ENCODE measurements at places on chromosomes 6 and 20.

DNA sequence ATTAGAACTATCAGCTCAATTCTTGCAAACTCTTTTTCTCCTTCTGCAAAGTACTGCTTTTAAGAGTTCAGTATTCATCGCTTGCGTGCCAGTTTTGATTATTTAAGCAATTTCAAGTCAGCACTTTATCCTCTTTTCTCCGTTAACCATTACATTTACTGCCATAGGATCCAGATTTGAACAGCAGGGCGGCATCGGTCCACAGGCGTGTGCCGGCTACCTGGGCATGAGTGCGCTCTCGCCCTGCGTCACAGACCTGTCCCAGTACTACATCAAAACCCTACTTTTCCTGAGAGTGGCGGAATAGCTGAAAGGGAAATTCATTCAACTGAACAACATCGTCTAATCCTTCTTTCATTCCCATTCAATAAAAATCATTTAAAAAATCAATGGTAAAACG lies 53.4 kb downstream of the MYLK4 start:
- DNase-seq: no peak

- DNase-seq: no peak
These were observed 37.3 kb downstream of the KIF13A start for GRCh38 chr6:17950095-17950494.

DNA sequence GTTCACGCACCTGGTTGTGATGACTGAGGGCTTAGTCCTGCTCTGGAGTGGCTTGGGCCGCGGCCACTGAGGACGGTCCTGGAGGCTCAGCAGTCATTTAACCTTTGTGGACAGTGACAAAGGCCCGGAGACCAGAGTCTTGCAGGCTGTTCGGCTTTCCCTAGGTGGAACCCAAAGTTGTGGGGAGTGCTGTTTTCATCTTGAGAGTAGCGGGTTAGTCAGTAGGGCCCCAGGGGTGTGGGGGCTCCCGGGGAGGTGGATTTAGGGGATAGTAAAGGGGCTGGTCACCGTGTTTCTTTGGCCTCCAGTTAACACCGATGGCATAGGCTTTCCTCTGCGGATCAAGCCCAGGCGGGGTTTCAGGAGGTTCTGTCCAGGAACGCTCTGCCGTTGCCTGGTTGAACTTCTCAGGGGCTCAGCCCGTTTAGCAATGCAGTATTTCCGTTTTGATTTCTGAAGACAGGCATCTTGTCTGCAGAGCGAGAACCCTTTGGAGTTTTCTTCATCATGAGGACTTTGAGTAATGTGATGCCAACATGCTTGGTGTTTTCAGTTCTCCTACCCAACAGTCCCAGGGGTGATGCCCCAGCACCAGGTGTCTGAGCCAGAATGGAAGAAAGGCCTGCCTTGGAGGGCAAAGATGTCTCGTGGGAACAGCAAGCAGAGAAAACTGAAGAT lies 31.8 kb downstream of the ZNF831 start:
- DNase-seq: no peak

- no peak for DNase-seq
These were observed 401.6 kb upstream of the SULF2 start for GRCh38 chr20:48186915-48187314.

DNA sequence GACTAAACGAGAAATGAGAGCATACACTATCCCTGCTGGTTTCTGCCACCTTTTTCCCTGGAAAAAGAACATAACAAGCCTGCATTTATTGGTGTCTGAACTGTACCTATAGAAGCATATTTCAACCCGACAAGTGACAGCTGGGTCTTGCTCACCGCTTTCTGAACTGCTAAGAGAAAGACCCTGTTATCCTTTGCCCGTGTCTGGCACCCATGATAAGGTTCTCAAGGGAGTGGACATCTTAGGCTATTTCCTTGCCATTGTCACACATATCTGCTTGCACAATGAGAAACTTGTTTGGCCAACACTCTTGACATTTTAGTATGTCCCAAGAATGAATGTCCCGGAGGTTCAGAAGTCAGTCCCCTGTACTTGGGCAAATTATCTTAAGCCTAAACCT lies 19.3 kb downstream of the RIPOR2 start:
- no peak for DNase-seq

DNA sequence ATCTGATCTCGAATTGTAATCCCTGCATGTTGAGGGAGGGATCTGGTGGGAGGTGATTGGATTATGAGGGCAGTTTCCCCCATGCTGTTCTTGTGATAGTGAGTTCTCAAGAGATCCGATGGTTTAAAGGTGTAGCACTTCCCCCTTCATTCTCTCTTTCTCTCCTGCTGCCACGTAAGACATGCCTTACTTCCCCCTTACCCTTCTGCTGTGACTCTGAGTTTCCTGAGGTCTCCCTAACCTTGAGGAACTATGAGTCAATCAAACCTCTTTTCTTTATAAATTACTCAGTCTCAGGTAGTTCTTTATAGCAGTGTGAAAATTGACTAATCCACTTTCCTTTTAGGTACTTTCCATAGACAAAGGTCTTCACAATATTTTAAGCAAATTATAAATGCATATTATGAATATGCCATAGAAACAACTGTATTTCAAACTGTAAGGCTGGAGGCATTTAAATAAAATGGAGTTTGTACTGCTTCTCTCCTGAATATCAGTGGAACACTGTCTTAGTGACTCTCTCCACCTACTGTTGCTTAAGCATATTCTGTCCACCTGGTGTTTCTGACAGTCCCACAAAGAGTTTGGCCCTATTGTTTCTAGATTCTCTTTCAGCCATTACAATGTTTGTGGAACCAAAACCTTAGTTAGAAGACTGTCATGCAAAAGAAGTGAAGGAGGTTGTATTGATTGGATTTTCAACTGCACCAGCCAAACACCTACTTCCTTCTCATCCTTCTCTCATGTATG lies 24.3 kb upstream of the IL17A start:
- no peak for DNase-seq

GRCh38 chr6:151136141-151136755 lies 103.5 kb upstream of the AKAP12 start:
- DNase-seq: no peak

DNA sequence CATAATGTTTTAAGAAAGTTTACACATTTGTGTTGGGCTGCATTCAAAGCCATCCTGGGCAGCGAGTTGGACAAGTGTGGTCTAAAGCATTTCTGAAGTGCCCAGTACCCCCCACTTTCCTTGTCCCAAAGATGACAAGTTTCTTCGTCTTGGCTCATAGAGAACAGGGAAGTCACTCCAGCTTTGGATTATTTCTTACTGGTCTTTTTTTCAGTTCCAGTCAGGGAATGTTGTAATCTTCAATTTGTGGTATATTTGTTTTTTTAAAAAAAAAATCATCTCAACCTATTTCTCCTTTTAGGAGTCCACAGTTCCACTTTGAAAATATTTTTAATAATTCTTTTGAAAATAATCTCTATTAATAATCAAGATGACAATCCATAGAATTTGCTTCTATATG lies 34.0 kb downstream of the SLX4IP start:
- DNase-seq: no peak

Measured in CD4-positive, alpha-beta T cell treated with Interleukin-15 for 1 hour (primary cell).